ENCODE measurements at places on chromosomes 7 and 10. TPM values are rescaled to one million over a fixed set of nuclear protein-coding genes. Genes with fewer than 3 reads are reported as not detected.

GRCh38 chr10:29763396-29763795, 128.6 kb upstream of the SVIL start:
- H3K36me3 ChIP-seq: no peaks in the 10 kb centered on the region
- H3K27ac ChIP-seq: no peak overlapping the region
- H3K4me1 ChIP-seq: peaks cover 4% of the 10 kb centered on the region

DNA sequence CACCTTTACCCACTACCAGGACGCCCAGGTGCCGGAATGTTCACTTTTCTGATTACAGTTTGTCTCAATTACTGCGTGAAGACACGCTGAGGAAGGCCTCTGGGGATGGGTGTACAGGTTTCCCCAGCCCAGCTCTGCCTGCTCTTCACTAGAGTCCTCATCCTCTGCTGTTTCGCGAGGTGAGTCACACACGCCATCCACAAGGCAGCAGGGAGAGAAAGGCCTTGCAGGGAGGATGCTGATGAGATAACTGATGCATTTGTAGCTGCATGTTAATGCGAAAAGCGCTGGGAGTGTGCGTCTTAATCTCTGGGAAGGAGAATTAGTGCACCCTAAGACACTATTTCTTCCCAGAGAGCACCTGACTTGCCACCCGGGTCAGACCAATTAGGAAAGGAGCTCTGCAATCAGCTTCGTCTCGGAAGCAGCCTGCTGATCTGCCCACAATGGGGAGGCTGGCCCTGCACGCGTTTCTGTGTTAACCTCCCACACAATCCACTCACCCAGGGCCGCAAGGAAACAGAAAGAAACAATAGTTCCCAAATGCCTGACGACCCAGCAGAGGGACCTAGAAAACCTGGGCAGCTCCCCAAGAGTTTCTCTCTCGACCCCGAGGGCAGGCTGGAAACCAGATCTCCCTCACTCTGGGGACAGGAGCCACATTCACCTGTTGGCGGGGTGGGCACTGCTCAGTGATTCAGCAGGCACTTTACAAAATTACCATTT, 578.7 kb downstream of the GLRX3 start:
- H3K4me3 ChIP-seq: no peak overlapping the region
- H3K4me1 ChIP-seq: no peaks in the 10 kb centered on the region
- peaks cover 6% of the 10 kb centered on the region for H3K27me3 ChIP-seq
- H3K27ac ChIP-seq: no peak overlapping the region

- H3K27ac ChIP-seq: no peak overlapping the region
- H3K36me3 ChIP-seq: peaks cover 39% of the 10 kb centered on the region
- H3K4me3 ChIP-seq: no peak overlapping the region
- peaks cover 24% of the 10 kb centered on the region for H3K4me1 ChIP-seq
Observed at GRCh38 chr10:70879207-70879606, 9.2 kb downstream of the PCBD1 start.

- no peaks in the 10 kb centered on the region for H3K36me3 ChIP-seq
- no peak overlapping the region for H3K4me3 ChIP-seq
- peaks cover 2% of the 10 kb centered on the region for H3K27me3 ChIP-seq
- no peak for DNase-seq
- H3K4me1 ChIP-seq: peaks cover 2% of the 10 kb centered on the region
Observed at GRCh38 chr7:101536232-101536631, 92.9 kb downstream of the MYL10 start.

DNA sequence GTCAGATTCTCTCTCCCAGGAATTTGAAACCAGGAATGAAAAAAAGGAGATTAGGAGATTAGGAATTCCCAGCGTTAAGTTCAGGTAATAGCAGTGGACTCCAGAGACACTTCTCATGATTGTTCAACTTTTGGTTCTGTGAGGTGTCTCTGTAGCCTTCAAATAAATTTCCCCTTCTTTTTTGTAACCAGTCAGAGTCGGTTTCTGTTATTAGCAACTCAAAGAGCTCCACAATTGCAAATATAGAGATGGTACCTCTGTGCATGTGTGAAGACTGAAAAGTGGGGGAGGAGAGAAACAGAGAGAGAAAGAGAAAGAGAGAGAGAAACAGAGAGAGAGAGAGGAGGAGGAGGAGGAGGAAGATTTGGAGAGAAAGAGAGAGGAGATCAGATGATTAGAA, 112.8 kb upstream of the STEAP1B start:
- H3K27ac ChIP-seq: no peak overlapping the region
- no peak for DNase-seq
- no peaks in the 10 kb centered on the region for H3K27me3 ChIP-seq
- peaks cover 9% of the 10 kb centered on the region for H3K4me1 ChIP-seq
- H3K4me3 ChIP-seq: no peak overlapping the region
- no peaks in the 10 kb centered on the region for H3K36me3 ChIP-seq

Gene CALML5
- total RNA-seq: not detected

Measured in endothelial cell (in vitro differentiated cells).